ENCODE measurements at places on chromosomes 3 and 15.

GRCh38 chr3:129506231-129506742 lies 22.2 kb upstream of the RHO start:
- DNase-seq, result no peak

- DNase-seq, result no peak
Observed at GRCh38 chr3:42441791-42442190, 31.4 kb upstream of the LYZL4 start.

- DNase-seq, result no peak
Observed at GRCh38 chr15:52103217-52104207, 9.1 kb downstream of the BCL2L10 start.

DNA sequence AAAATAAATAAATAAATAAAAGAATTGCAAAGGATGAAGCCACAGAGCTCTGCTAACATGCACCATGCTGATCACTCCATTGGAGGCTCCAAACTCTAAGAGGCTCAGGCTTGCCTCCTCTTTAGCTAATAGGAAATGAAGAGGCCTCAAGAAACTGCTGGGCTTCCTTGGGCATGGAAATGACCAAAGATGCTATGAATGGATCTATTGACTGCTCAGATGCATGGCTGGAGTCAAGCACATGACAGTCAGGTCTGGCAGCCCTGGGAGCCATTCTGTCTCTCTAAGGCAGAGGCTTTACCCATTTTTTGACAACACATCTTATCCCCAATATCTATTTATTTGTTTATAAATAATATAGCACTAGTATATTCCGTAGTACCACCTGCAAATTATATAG lies 5.3 kb upstream of the LIPC start:
- no peak for DNase-seq

GRCh38 chr3:117814975-117815374 lies 1105.4 kb downstream of the TUSC7 start:
- DNase-seq, result no peak

GRCh38 chr3:69203631-69204314 lies 81.4 kb upstream of the LMOD3 start:
- no peak for DNase-seq
